ENCODE measurements at places on chromosomes 3 and 15.

GRCh38 chr15:53911431-53911830 lies 66.8 kb upstream of the UNC13C start:
- DNase-seq: no peak

DNA sequence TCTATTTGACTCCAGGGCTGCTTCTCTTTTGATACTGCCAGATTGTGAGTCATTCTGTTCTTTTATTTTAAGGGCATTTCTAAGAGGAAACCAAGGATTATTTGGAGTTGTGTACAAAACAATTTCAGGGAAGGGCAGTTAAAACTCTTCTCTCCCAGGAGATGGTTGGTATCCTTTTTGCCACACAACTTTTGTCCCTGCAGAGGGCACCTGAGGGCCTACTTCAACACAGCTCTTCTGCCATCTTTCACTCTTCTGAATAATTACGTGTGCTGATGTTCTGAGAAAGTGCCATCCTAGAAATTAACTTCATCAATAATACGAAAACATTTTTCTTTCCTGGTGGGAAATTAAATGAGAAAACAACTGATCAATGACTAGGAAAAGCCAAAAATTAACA lies 75.7 kb upstream of the GADL1 start:
- DNase-seq: no peak

- peak; percentile 80 for DNase-seq
These were observed 10.2 kb downstream of the ZIC4 start for GRCh38 chr3:147395899-147396711.

GRCh38 chr3:143158014-143158988 lies 38.7 kb downstream of the CHST2 start:
- DNase-seq: no peak

- DNase-seq: no peak
These were observed 9.5 kb downstream of the PRKCD start for GRCh38 chr3:53170325-53171063.

DNA sequence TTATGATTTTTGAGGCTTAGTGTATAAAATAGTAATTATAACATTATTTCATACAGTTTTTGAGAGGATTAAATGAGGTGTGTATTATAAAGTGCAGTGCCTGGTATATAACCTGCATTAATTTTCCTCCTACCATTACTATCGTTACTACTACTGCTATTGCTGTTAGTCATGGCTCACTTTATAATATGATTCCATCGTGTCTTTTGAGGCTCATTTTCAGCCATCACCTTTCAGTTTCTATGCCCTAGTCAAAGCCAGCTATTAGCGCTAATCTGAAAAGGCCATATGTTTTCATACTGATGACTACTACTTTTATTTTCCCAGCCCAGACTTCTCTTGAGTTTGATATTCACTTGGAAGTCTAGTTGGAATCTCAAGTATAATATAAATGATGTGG lies 5.5 kb downstream of the MEF2A start:
- DNase-seq: no peak

Measured in fibroblast of skin of scalp (primary cell).